ENCODE measurements at places on chromosomes 11 and 22.

DNA sequence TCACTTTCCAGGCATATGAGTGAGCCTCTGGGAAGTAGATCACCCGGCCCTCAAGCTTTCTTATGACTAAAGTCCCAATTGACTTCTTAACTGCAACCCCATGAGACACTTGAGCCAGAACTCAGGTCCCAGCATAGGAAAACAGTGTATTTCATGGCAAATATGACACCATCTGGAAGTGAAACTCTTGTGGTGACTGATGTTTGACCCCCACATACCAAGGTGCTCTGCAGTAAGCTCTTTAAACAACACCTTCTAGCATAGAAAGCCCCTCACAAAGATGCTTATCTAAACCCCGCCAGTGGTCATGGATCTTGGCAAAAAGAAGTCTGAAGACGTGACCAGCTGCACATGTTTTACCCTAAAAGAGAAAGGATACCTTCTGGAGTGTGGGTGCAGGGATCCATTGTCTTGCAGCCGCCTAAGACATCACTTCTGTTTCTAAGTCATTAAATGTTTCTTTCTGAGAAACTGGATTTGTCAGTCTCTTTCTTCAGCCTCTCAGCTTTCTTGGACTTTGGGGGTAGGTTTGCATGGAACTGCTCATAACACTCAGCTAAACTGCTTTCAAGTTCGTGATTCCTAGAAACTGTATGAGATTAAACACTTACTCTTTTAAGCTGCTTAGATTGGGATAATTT is 7.4 kb upstream of the PELI3 start:
- DNase-seq = no peak

DNA sequence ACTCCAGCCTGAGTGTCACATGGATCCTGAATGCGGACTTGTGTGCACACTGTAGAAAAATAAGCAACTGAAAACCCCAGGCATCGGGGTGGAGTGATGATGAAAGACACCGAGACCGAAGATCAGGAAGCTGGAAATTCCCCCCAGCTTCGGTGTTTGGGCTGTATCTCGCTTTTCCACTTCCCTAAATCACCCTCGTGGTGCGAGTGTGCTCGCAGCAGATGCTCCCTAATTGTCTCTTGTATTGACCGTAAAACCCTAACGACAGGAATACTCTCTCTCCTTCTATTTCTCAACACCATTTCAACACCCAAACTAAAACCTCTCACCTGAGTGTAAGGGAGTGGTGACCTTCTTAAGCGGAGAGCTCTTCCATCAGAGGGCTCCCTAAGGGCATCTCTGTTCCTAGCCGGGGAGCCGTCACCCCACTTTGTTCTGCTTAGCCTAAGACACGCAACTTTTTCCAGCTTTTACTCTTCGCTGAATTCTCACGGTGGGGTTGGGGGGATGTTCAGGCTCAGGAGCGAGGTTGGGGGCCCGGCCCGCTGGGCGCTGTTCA is 635 bp upstream of the GRK3 start:
- no peak for DNase-seq

GRCh38 chr11:121268581-121268980 is 24.0 kb upstream of the SC5D start:
- no peak for DNase-seq

DNA sequence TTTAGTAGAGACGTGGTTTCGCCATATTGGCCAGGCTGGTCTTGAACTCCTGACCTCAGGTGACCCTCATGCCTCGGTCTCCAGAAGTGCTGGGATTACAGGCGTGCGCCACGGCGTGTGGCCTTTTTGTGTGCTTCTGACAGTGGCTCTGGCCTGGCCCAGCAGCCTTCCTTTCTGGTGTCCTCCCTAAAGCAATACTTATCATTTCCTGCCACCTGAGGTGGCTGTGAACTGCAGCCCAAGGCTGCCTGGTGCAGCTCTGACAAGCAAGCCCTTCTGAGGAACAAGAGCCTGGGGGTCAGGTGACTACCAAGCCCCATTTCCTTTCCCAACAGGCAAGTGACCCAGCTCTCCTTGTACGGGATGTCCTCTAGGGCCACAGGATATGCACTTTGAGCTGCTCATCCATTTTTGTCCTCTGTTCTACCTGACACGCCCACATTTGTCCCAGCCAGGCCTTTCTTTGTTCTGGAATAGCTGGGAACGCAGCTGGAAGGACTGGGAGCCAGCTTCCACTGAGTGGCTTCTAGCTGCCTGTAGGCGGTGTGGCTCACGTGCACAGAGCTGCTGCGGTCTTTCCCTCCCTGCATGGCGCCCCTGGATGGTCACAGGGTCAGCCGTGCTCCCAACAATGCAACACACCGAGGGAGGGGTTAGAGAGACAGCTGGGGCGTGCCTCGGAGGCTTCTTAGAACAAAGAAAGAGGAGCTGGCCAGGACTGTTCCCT is 12.3 kb upstream of the BID start:
- peak; percentile 31 for DNase-seq

GRCh38 chr22:42284643-42285181 is 14.3 kb upstream of the TCF20 start:
- DNase-seq = no peak

DNA sequence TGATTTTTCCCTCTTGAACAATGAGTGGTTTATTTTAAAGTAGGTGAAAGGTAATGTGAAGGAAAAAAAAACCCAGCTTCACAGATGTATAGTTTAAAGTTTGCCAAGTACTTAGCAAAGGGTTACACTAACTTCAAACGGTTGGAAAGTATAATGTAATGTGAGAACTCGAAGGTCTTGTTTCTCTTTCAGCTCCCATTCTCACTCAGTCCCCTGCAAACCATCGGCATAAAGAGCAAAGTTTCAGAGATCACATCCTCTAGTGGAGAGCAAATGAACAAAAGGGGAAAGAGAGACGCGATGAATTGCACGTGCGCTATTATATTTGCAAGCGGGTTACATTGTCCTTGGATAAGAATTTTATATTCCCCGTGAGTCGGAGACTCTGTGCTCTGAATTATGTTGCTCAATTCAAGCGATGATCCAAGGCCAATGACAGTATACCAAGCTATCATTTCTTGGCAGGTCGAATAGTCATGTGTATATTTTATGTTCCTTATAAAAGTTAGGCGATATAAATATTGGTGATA is 37.6 kb upstream of the BIRC3 start:
- DNase-seq = peak; percentile 64

DNA sequence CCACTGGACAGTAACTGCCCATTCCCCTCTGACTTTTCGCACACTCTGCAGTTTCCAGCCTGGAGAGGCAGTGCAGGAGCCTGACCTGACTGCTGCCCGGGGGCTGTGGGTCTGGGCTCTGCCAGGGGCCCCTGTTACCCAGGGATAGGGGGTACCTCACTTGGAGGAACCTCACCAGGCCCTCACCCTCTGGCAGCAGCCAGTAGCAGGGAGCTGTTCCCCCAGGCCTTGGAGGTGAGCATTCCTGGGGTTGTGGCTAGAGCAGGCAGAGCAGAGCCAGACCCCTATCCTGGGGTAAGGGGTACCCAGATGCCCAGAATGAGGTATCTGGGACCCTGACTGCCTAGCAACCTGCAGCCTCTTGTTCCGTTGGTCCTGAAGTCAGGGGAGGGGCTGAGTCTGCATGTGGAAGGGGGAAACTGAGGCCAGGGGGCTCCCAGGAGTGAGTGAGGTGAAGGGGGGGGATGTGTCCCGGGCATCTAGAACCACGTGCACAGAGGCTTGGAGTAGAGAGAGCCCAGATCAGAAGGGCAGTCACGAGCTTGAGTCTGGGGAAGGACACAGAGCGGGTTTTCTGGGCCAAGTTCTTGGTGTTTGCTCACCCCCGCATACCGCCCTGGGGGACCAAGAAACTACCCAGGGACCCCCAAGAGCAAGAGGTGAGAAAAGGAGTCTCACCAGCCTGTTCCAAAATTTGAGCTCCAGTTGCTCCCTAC is 43.9 kb upstream of the ACCSL start:
- no peak for DNase-seq

DNA sequence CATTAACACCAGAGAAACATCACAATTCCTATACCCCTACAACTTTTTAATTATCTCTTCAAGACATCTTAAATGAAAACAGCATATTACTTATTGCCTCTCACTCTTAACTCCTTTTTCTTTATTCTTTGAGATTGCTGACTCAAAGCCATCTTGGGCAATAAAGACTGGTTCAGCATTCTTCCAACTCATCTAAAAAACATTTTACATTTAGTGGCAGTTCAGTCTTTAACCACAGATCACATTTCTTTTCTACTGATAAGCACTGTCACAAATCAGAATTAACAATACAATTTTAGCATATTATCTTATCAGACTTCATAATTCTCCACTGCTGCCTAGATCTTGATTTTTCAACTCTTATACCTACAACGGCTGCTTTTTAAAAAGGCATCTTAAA is 34.0 kb downstream of the SIK3 start:
- peak; percentile 56 for DNase-seq

DNA sequence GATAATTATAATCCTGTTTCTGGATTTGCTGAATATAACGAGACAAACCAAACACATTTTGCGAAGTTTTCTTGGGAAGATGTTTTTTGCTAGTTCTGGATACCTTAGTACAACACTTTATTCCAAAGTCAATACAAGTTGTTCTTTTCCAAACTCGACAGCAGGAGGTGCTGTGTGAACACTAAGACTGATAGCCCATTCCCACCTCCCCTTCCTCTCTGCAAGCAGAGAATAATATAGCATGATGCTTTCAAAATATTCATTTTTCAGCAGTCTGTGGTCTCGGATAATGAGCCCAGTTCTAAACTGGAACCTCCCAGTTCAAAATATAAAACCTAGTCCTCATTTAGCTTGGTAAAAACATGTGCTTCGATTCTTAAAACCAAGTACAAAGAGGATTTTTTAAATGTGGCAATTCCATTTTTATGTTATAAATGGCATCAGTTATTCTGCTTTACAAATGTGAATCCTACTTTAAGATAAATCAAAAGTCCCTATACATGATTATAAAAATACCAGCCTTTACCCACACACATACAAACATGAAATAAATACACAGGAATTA is 129.1 kb downstream of the DCDC1 start:
- DNase-seq = peak; percentile 69

- DNase-seq = no peak
Measured at GRCh38 chr11:116686866-116687265, 85.9 kb downstream of the BUD13 start.

DNA sequence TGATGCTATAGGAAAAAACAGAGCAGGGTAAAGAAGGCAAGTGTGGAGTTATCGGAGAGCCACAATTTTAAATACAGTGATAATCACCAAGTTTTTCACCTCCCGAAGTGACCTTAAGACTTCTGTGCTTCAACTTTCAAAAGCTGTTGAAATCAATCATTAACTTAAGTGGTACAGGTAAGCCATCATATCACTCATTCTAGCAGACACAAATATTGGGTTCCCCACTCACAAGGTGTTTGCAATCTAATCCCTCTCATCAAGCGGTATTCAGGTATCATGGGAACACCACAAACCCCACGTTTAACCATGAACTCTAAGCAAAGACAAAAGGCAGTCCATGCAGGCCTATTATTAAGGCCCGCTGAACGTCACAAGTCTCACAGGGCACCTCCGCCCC is 26.8 kb downstream of the LARGE1 start:
- DNase-seq = no peak

- DNase-seq = no peak
Measured at GRCh38 chr11:130000552-130001176, 2.0 kb downstream of the PRDM10 start.

DNA sequence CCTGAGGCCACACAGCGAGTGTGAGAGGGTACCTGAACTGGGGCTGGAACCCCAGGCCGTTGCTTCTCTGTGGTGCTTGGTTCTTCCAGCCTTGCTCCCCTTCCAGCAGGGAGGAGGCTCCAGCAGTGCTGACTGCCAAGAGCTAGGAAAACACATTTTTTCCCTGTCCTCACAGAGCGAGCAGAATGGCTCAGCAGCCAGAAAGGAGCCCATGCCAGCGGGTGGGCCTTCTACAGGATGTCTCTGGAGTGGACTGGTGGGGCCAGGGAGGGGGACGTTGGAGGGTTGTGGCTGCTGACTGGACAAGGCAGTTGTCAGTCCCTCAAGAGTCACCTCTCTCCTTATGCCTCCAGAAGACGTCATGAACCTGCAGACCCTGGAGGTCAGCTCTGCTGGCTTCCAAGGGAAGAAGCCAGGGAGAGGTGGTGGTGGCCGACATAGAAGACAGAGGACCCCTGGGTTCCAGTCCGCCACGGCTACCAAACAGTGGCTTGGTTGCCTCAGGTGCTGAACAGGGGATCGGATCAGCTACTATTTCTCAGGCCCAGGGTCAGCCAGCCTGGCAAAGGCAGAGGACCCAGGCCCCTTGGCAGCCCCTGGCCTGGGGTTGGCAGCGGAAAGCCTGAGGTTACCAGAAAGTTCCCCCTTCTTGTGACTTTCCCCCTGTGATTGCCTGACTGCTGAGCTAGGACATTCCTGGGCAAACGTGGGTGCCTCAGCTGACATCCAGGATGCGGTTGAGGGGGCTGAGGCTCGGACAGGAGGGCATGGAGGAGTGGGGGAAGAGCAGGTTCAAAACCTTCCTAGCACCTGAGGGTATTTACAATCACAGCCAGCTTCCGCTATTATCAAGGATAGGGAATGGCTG is 3.7 kb downstream of the MAFF start:
- DNase-seq = peak; percentile 87

GRCh38 chr11:66579017-66579606 is 10.7 kb upstream of the CTSF start:
- DNase-seq = peak; percentile 82

- DNase-seq = no peak
Measured at GRCh38 chr22:40070701-40071100, 75.9 kb downstream of the FAM83F start.

DNA sequence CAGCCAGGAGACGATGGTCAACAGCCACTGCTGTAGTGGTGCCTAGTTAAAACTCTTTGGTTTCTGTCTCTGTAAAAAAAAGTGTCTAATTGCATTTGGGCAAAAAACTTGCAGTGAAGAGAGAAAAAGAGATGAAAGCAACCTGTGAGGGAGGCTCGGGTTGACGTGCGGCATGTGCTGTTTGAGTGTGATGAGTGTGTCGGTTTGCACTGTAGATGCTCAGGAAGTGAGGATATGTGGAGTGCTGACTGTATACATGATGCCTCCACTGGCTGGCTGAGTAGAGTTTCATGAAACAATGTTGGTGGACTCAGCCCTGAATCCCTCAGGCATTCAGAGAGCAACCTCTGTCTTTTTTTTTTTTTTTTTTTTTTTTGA is 4.3 kb upstream of the DGCR6L start:
- DNase-seq = no peak

DNA sequence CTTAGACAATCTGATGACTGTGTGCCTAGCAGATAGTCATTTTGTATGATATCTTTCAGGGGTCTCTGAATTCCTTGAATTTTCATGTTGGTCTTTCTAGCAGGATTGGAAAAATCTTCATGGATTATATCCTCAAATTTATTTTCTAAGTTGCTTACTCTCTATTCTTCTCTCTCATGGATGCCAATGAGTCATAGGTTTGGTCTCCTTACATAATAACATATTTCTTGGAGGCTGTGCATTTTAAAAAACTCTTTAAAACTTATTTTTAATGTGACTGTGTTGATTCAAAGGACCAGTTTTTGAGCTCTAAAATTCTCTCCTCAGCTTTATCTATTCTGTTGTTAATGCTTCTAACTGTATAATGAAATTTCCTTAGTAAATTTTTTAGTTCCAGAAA is 198.7 kb downstream of the AASDHPPT start:
- DNase-seq = peak; percentile 48

Measured in fibroblast of pulmonary artery (primary cell).